ENCODE measurements at places on chromosomes 4 and X.

- DNase-seq = no peak
These were observed 70.0 kb upstream of the FAM241A start for GRCh38 chr4:112075129-112075753.

DNA sequence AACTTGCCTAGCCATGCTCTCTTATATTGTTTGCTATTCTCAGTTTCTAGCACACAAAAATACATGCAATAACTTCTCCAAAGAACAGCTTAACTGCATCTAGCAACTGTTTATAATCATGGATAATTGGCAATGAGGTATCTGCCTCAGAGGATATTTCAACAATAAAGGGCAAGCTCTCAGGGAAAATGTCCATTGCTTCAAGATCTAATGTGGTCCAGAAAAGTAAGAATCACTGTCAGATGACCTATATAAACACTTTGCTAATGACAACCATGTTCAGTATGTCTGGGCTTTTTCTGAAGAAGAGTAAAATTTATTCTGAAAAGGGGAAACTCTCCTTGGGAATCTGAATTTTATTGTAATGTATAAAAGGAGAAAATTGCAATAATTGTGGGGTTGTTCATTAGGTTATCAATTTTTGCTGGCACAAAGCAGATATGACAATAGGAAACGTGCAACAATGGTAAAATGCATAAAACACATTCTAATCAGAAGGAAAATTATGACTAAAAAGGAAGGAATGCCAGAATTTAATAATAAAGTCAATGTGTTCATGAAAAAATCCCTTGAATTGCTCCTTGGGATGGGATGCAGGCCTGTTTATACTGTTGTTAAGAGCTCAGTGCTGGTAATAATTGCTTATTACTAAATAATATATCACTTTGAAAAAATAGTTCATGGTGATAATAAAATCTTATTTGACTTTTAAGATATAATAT, 90.3 kb downstream of the ANTXR2 start:
- DNase-seq = no peak

GRCh38 chr4:27149541-27150212, 289.0 kb downstream of the STIM2 start:
- DNase-seq = no peak

DNA sequence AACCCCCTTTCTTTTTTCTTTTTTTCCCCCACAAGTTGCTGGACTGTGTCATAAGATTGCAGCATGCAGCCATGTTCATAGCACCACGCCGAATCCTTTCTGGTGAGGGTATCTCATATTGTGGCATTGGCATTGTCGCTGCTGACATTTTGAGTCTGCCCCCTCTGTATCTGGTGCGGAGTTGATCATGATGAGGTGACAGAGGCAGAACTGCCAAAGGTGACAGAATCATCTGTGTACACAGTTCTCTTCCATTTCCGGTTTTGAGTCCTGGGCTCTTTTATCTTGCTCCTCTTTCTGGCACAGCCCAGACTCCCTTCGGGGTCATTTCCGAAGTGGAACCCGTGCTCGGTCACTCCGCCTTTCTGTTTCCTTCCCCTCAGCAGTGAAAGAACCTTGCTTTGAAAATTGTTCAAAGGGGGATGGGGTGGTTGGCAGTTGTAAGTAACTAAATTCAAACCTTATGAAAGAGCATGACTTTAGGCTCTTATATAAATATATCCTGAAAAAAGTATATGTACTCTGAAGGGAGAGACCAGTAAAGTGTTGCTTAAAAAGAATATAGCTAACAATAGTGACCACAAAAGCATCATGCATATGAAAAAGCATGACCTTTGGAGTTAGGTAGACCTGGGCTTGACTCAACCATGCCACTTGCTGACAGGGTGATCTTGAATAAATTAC, 55.0 kb upstream of the BMP2K start:
- no peak for DNase-seq

DNA sequence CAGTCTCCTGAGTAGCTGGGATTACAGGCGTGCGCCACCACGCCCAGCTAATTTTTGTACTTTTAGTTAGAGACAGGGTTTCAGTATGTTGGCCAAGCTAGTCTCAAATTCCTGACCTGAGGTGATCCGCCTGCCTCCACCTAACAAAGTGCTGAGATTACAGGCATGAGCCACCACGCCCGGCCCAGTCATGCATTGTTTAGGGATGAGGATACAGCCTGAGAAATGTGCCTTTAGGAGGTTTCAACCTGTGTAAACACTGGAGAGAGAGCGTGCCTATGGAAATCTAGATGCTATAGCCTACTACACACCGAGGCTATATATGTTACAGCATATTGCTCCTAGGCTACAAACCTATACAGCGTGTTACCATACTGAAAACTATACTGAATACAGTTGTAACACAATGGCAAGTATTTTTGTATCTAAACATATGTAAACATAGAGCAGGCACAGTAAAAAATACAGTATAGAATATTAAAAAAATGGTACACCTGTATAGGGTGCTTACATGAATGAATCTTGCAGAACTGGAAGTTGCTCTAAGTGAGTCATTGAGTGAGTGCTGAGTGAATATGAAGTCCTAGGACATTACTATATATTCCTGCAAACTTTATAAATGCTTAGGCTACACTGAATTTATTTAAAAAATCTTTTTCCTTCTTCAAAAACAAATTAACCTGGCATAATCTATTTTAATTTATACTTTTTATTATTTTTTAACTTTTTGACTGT, 588.2 kb upstream of the ADGRL3 start:
- no peak for DNase-seq

DNA sequence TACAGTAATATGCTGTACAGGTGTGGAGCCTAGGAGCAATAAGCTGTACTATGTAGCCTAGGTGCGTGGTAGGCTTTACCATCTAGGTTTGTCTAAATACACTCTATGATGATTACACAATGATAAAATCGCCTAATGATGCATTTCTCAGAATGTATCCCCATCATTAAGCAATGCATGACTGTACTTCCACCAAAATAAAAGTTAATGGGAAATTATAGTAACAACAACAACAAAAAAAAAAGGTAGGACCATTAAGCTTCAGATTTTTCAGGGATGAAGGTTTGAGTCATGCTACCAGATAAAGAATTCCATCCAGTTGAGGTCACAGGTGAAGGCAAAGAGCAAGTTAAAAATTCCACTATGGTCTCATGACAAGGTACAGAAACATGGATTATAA, 68.2 kb downstream of the MAGEA10 start:
- DNase-seq = no peak

DNA sequence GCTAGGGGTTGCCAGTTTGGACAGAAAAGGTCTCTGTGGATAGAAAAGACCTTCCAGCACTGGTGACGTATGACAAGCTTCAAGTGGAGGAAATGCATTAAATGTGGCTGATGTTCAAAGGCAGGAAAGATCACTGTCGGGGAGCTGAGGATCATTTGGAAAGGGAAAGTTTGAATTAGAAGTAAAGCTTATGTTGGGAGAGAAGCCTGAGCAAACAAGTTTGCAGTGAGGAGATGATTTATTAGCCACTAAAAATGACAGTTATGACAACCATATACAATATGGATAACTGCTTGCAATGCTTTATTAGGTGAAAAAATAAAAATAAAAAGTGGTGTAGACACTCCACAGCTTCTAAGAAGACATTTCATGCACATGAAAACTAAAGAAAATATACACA, 135.3 kb upstream of the HS3ST1 start:
- no peak for DNase-seq

DNA sequence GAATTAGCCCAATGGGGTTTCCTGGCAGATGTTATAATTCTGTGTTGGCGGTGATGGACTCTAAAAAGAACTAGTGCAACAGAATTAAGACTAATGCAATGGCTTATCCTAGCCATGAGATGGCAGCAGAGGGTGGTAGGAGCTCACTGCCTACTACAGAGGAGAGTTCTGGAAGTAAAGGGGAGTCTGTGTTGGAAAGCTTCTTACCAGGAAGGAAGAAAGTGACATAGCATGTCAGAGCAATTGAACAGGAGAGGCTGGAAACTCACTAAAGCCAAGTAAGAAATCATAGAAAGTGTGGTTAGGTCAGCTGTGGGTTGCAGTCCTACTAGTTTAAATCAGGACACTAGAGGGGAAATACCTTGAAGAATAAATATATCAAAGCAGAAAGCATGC, 6.3 kb upstream of the TRPC5OS start:
- no peak for DNase-seq

- DNase-seq = no peak
These were observed 22.9 kb upstream of the COX7B2 start for GRCh38 chr4:46931981-46932380.

- no peak for DNase-seq
These were observed 1.7 kb upstream of the PDHA2 start for GRCh38 chr4:95838192-95838591.

- no peak for DNase-seq
These were observed 183.5 kb upstream of the RBPJ start for GRCh38 chr4:26137288-26137687.

- DNase-seq = no peak
These were observed 39.7 kb downstream of the TSPAN5 start for GRCh38 chr4:98618680-98619079.

GRCh38 chr4:176084769-176085168, 19.1 kb downstream of the WDR17 start:
- no peak for DNase-seq

GRCh38 chr4:90171491-90171890, 44.3 kb downstream of the CCSER1 start:
- no peak for DNase-seq

DNA sequence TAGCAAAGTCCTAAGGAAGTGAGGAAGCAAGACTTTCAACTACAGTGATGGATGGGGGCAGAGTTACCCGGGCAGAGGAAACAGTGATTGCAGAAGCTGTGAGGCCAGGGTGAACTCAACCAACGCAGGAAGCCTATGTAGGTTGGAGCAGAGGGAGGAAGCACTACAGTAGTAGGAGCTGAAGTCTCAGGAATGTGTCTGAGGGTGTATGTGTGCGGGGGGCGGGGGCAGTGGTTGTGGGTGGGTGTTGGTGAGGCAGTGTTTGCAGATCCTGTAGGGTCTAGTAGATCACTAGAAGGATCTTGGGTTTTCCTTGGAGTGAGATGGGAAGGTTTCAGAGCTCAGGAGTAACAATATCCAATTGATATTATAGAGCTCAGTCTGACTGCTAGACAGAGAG, 9.9 kb upstream of the MID1 start:
- no peak for DNase-seq

DNA sequence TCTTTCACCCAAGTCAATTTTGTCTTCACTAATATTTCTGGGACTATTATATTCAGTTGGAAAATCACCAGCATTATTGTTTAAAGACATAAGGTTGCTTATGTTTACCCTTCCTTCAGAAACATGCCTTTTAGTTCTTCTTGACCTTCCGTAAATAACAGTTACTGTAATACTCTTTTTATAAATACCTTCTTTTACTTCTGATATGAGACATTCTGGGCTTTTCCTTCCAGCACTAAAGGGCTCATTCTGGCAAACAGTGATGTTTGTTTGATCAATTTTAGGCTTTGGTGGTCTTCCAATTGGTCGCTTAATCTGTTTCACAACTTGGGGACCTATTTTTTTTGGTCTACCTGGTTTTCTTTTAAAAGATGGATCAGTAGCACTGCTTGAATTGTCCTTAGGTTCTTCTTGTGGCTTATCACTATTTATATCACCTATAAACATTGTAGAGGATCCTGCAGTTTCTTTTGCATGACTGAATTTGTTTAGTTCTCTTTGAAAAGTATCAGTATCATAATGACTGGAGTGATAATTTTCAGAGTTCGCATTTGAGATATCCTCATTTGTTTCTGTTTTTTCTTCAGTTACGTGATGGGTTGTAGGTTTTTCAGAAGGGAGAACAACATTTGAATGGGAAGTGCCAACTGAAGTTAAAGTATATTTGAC, 64.8 kb downstream of the NCAPG start:
- no peak for DNase-seq

DNA sequence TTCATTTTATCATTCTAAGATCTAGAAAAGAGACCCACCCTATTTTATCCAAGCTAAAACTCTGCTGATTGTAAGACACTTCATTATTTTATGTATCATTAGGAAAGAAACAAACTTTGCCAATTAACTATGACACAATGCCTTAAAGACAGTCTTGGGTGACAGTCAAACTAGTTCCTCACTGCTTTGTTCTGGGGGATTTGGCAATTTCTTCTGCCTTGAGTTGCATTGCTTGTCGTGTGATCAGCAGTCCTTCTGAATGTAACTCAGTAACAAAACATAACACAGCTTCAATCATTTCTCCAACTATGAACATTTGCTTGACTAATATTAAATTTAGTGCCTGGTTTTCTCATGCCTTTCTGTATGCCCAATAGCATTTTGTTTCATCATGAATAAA, 577.9 kb upstream of the DIPK2B start:
- DNase-seq = no peak
